ENCODE measurements at places on chromosomes 5 and 9.

DNA sequence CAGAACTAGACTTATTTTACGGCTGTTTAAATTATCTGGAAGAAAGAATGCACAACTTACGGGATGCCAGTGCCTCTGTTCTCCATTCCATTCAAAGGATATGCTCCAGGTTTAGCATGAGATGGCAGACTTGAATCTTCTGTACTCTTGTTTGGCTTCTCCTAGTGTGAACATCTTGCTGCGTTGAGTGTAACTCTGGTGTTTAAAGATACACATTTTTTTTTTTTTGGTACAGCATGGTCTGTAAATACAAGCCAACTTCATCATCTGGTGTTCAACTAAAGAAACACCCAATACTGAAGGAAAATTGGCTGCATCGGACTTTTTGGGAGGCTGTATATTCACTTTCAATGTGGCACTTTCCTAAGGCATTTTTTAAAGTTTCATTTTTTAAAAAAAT is 7.4 kb upstream of the MIER3 start:
- no peak for DNase-seq

- DNase-seq: no peak
Observed at GRCh38 chr5:174801798-174802197, 77.4 kb downstream of the MSX2 start.

GRCh38 chr9:1702701-1703100 is 312.4 kb upstream of the SMARCA2 start:
- DNase-seq: no peak

- DNase-seq: no peak
Observed at GRCh38 chr5:36657563-36657995, 51.2 kb downstream of the SLC1A3 start.

DNA sequence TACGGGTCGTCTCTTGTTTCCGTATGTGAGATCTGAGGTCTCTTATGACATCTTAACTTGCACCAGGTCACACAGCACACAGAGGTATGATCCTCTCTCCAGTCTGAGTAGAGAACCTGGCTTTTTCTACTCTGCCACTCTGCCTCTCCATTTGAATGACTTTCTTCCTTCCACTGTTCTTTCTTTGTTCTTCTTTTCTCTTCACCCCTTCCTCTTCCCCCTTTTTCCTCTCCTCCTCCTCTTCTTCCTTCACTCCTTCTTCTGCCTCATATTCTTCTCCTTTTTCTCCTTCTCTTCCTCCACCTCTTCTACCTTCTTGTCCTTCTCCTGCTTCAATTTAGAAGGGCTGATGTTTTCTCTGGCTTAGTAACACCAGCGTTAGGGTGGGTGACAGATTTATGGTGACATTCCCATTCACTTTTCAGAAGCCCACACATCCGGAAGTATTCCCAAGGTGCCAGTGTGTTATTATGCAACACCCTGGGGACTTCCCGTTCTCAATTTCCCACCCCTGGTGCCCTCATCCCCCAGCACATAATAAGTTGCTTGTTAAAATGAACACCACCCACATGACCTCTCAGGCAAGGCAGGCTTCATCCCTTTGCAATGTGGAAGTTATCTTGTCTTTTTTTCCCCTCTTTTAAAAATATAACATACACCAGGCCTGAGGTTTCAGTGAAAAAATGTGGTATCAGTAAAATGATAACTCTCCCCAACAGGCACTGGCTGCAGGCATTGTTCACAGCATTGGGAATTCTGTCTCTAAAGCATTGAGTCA is 122.0 kb downstream of the PAPPA start:
- no peak for DNase-seq

GRCh38 chr9:129184596-129185122 is 6.6 kb upstream of the IER5L start:
- no peak for DNase-seq

- DNase-seq: no peak
Observed at GRCh38 chr5:181156758-181157157, 9.4 kb downstream of the OR2V2 start.

- no peak for DNase-seq
Observed at GRCh38 chr5:135484674-135485086, 32.5 kb upstream of the TIFAB start.

GRCh38 chr5:159887050-159887449 is 29.2 kb upstream of the ADRA1B start:
- DNase-seq: no peak

- peak; percentile 60 for DNase-seq
Observed at GRCh38 chr5:141848744-141849414, 29.3 kb downstream of the PCDH1 start.
